ENCODE measurements at places on chromosomes 12 and 14.

DNA sequence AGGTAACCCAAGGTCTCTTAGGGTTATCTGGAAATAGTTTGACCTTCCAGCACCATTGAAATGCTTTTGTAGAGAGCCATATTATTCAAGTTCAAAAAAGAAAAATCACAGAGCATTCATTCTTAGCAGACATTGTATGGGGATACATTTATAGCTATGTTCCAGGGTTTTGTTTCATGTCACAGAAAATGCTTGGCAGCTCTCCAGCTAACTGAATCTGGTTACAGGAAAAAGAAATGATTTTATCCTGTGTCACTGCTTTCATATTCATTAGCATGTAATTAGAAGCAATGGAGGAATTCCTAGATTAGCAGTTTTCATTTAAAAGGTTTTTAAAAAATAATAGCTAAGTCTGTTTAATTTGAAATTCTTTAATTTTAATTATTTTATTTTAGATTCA, 78.9 kb downstream of the SNAPC1 start:
- DNase-seq, result no peak

GRCh38 chr14:22752422-22752821, 14.1 kb upstream of the OXA1L start:
- no peak for DNase-seq

GRCh38 chr12:131230340-131231031, 276.8 kb downstream of the ADGRD1 start:
- no peak for DNase-seq

DNA sequence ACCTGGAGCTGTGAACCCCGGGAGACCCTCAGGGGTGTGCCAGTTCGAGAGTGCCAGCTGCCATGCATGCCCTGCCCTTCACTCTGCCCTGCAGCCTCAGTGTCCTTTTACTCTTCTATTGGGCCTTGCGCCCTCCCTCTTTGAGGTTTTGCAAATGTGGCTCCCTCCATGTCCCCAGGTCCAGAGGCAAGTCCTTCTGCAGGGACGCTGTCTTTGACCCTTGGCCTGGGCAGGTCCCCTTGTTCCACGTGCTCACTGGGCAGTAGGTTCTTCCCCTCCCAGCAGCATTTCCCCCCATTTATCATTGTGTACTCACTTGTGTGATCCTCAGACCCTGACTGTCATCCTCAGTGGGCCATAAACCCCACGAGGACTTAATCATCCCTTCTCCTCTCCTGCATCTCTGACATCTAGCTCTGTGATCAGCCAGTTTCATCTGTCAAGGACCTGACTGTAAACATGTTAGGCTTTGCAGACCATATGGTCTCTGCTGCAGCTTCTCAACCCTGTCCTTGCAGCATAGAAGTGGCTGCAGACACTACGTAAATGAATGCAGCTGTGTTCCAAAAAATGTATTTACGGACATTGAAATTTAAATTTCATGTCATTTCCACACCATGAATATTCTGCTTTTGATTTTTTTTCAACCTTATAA, 36.6 kb downstream of the TSPAN9 start:
- no peak for DNase-seq

DNA sequence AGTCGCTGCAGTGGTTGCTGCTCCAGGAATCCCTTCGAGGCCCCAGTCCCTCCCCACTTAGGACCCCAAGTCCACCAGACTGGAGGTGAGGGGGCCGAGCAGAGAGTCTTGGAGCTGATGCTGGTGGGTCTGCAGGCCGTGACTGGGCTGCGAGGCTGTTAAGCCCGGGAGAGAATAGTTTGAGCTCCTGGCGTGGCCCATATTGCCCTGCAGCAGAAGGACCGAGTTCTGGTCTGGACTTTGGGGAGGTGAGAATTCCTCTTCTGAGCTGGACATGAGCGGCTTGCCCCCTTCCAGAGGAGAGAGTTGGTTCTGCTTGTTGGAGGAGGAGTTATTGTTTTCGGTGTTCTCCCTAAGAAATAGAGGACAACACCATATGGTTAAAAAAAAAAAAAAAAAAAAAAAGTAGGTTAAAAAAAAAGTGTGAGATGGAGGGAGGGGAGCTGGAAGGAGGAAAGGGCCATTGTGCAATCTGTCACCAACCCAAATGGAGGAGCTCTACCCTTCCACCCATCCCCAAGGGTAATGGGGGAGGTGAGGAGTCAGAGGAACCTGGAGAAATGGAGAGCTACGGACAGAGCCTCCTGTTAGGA, 3.0 kb downstream of the SIX1 start:
- no peak for DNase-seq

GRCh38 chr12:115835445-115835844, 442.0 kb downstream of the MED13L start:
- DNase-seq, result no peak

- no peak for DNase-seq
These were observed 457.0 kb downstream of the SLC6A15 start for GRCh38 chr12:84455598-84455997.

DNA sequence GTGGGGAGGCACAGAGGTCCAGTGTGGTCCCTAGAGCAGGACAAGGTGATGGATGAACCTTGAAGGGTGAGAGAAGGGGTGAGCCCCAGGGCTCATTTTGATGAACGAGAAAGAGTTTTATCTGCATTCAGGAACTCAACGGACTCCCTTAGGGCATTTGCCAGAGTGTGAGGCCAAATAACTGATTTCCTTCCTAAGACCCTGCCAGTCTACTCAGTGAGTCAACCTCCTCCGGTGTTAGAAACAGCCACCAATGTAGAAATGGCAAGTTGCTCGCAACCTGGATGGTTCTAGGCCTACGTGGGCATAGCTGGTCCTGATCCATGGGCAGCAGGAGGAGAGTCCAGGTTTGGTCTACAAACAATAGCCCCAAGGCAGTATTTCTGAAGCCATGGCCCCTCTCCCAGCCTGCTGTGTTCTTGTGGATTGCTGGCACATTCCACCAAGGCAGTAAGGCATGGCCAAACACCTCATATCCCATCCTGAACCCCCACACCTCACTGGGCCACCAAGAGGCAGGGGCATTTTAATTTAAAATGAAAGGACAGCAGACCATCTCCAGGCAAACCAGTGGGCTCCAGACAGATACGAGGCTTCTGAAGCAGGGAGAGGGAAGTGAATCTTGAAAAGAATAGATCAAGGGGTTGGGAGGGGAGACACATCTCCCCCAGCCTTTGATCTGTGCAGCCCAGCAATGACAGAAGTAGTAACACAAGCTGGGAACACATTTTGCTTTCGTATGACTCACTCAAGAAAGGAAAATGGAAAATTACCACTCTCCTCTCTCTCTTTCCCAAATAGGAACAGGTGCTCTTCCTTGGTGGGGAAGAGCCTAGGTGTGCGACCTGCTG, 25.4 kb upstream of the TESC start:
- DNase-seq, result no peak

DNA sequence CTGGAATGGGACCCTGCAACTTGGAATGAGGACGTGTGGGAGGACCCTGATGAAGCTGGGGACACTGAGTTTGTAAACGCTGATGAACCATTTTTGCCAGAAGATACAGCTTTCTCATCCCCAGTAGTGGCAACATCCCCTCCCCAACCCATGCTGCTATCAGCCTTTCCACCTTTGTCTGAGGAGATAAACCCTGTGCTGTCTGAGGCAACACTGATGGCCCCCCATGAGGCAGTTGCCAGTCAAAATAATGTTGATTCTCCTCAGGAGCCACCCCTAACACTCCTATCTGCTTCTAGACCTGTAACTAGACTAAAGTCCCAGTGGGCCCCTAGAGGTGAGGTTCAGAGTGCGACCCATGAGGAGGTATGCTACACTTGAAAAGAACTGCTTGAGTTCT, 7.5 kb upstream of the RNASE9 start:
- DNase-seq, result no peak
